ENCODE measurements at places on chromosomes 1 and 21. TPM values are rescaled to one million over a fixed set of nuclear protein-coding genes. Genes with fewer than 3 reads are reported as not detected.

CYP4A22 gene
- not detected for total RNA-seq

DPT gene
- total RNA-seq = not detected

FMO1 gene
- total RNA-seq = not detected

MMEL1 gene
- total RNA-seq = 0.18 TPM

ZNF697 gene
- 1.7 TPM for total RNA-seq

TMEM82 gene
- total RNA-seq = not detected

NOS1AP gene
- total RNA-seq = 0.51 TPM

MEAF6 gene
- 32.4 TPM for total RNA-seq

TP73 gene
- total RNA-seq = 0.65 TPM

PTPN7 gene
- not detected for total RNA-seq
